Activated CD4-positive, alpha-beta T cell treated with anti-CD3 and anti-CD28 coated beads, Interleukin-2, amount 10 ng/mL, durations not matched to agents 7 days and 5 days (primary cell): ENCODE measurements at places on chromosomes 3 and 15. TPM values are rescaled to one million over a fixed set of nuclear protein-coding genes. Genes with fewer than 3 reads are reported as not detected.

GRCh38 chr15:80180986-80181385 is 28.2 kb downstream of the FAH start:
- DNase-seq: no peak

GRCh38 chr15:73265536-73266153 is 103.1 kb downstream of the HCN4 start:
- peak; percentile 54 for DNase-seq

- DNase-seq: no peak
Measured at GRCh38 chr3:37607604-37608003, 254.1 kb upstream of the CTDSPL start.

DNA sequence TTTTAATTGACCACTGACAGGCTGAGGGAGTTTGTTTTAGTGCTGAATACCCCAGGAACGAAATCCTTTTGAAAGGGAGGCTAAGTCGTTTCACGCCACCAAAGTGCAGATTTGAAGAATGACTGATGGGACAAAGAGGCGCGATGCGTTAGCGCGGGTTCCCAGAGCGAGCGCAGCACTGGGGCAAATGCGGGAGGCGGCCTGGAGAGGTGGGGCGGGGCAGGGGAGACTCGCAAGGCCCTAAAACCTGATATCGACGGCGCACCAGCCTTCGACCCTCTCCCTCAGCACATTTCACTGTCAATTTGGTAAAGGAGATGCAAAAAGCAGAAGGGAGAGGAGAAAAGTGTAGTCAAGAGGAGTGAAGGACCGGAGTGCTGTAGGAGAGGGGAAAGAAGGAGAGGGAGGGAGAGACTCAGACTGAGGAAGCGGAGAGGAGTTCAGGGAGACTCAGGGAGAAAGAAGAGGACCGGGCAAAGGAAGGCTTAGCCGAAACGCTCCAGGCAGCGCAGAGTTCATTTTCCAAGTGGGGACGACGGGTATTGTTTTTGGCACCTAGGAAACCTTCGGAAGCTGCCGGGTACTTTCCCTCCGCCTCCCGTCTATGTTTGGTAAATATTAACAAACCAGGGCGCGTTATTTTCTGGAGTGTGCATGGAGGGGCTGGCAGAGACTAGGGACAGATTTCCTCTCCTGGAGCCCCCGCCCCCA is 3.8 kb upstream of the FOXB1 start:
- DNase-seq: no peak

DNA sequence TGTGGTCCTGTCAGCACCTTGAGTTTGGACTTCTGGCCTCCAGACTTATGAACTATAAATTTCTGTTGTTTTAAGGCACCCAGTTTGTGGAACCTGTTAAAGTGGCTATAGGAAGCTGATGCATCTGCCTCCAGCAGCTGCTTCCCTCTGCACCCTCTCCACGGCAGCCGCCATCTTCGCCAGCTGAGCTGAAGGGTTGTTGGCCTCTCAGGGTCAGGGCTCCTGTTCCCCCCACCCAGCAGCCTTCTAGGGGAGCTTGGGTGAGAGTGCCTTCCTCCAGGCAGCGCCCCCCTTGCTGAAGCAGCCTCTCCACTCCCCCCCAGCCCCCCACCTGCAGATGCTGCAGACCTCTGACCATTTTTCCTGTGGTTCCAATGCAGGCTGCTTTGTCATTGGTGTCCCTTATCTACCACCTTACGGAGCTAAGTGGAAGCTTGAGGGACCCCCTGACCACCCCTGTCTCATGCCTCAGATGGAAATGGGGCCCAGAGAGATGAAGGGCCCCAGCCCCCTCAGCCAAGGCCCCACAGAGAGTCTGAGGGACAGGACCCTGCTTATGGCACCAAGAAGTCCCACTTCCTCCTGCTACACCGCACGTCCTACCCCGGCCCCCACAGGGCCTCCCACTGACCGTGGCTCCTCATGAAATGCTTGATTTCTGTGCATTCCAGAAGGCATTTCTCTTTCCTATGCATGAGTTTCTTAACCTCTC is 61.4 kb upstream of the TLE3 start:
- no peak for DNase-seq

DNA sequence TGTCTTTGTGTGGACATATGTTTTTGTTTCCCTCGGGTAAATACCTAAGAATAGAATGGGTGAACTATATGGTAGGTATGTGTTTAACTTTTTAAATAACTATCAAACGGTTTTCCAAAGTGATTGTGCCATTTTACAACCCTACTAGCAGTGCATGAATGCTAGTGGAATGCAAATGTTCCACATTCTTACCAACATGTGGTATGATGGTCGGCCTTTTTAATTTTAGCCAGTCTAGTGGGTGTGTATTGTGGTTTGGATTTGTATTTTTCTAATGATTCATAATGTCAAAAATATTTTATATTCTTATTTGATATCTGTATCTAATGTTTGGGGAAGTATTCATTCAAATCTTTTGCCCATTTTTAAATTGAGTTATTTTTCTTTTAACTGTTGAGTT is 68.2 kb upstream of the SMAD3 start:
- DNase-seq: no peak

DNA sequence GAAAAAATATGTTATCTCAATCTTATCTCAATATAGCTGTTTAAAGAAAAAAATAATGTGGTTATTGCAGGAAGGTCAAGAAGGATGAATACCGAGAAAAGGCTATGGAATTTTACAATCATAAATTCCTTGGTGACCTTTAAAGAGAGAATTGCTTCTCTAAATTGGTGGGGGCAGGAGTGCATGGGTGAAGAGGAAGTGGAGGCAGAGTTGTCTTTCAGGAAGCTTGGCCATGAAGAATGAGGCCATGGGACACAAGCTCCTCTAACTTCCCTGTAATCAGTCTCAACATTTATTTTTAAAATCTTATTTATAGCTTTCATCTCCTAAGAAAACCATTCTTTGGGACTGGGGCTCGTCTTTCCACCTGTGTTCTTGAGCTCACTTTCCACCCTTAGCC is 22.4 kb upstream of the ALDH1A2 start:
- no peak for DNase-seq

DNA sequence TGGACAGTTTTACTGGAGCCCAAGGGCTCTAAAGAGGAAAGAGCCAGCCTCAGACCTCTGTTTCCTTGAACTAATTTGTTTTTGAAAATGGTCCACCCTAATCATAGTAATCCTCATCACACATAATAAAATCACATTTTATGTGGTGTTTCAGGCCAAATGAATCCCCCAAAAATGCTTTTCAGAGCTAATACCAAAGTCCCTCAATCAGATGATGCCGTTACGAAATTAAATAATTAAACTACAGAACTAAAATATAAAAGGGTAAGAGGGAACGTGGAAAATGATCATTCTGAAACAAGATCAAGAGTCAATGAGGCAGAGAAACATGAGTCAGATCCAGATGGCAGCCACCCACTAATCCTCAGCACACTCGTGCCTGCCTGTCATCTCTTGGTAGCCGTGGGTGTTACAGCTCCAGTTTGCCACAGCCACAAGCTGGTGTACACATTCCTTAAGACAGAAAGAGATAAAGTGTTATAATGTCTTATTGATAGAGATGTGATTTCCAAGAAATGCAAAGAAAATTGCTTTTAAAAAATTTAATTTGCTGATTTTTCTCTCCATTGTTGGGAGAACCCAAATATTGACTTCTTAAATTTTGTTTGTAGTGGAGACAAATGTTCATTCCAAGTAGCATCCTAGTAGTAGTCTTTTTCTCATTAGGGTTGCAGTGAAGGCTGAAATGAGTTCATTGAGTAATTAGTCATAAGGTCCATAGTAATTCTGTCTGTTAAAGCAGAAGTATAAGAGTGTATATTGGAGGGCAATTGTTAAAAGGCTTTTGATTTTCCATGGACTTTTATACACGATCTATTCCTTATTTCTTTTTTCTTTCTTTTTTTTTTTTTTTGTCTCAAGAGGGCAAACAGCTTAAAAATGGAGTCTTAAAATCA is 104.2 kb downstream of the AGBL1 start:
- no peak for DNase-seq

DNA sequence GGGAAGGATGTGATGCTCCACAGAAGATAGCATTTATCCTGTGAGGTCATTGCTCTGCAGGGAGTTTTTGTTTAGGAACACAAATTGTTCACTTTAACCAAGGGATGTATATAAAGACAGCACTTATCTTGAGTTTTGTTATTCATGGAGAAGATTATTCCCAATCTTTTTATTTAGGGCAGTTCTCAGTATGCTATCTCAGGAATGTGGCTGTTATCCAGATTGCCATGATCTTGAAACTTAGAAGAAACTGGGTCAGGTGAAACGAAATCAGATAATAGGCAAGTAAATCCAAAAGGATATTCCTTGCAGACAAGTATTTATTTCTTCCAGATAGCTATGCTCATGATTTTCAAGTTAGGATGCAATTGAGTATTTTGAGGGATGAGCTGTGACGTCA is 19.3 kb upstream of the TMEM42 start:
- DNase-seq: no peak

DNA sequence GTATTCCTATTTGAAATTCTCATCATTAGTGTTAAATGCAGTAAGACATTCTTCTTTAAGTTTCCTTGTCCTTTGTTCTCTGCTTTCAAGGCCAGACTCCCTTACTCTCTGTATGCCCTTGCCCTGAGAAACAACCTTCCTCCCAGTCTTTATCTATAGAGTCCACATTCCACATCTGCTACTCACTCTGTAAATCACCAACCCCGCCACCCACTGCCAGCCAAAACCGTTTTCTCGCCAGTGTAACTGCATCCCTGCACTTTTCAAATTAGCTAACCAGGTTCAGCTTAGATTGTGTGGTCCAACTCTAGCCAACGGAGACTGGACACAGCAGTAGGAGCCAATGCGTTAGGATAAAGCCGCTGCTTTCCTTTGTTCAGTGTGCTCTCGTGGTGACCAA is 402.4 kb upstream of the PDZRN3 start:
- no peak for DNase-seq

DNA sequence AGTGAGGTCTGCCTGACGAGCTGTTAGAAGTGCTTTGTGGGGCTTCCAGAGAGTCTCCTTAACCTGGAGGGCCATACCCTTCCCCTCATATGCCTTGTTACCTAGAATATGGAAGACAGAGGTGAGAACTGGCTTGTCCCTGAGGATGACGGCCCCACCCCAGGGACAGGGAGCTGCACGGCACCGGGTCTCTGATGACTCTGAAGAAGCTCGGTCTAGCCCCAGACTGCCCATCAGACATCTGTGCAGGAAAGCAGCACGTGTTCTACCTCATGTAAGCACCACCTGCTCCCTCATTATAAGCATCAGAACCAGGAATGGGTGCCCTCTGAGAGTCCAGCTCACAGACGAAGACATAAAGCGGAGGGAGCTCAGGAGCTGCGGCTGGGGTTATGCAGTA is 18.0 kb downstream of the MYO5C start:
- DNase-seq: no peak

GRCh38 chr15:55613727-55614126 is 25.6 kb upstream of the PYGO1 start:
- DNase-seq: no peak

GRCh38 chr3:119944091-119944490 is 150.2 kb downstream of the GSK3B start:
- no peak for DNase-seq

GRCh38 chr3:58414538-58415197 is 19.0 kb downstream of the PDHB start:
- peak; percentile 75 for DNase-seq

- DNase-seq: no peak
Measured at GRCh38 chr3:14410503-14411165, 8.2 kb downstream of the SLC6A6 start.

DNA sequence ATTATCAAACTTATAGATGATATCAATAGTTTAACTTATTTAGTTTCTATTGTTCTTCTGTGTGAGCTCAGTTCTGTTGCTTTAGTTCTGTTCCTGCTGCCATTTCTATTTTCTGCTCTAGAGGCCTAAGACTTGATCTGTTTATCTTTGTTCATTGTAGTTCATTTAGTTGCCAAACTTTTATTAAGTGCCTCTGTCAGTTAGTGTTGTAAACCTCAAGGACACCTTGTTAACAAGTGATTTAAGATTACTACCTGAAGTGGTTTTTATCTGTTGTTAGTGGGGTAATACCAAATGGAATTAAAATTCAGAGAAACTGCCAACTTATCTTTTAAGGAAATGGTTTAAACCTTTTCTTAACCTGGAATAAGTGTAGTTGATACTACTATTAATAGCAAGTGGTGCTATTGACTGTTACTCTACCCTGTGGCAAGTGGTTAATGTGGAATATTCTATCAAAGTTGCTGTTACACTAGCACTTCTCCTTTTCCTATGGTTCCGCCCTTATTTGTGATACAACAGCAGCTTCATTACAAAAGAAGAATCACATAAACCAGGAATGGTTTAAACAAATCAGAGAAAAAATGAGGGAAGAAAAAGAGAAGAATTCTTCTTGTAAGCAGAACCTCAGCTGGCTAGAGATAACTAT is 500.6 kb upstream of the GOLIM4 start:
- no peak for DNase-seq

DNA sequence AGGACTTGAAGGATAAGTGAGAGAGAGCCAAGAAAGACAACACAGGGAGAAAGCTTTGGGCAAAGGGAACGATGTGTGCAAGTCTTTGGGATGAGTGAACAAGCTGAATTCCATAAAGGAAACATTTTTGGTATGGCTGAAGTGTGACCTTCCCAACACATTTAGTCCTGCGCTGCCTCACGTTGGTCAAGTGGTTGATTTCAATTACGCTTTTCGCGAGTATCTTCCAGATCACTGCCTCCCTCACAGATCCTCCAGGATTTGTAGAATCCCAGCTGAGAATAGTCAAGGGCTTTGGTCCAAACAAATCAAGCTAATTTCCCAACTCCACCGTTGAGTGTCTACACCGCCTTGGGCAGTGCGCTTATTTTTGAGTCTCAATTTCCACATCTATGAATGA is 338.4 kb upstream of the ADAMTS9 start:
- DNase-seq: no peak

DNA sequence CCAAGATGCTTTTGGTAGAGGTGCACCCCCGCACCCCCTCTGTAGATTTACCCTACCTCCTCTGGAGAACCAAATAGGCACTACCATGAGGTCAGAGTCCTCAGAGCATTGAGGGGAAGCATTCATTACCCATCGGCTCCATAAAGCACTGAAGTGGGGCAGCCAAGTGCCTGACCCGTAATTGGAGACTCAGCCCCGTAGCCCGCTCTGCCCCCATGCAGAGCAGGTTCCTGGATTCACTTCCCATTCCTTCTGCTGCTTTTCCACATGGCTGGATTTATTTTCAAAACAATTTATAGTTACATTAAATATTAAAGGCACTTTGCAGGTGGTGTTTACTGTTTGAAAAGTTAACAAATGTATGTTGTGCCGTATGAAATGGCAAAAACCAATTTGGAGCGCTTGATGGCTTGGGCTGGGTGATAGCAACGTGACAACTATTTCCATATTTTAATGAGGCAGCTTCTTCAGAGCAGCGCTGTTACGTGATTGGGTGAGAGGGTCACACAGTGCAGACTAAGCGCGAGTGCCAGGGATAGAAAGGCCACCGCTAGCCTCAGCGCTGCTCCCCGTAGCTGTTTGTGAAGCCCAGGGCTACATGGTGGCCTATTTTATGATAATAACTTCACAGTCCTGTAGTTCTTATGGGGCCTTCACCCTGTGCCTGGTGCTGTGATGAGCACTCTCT is 373.8 kb upstream of the PROK2 start:
- no peak for DNase-seq

- peak; percentile 34 for DNase-seq
Measured at GRCh38 chr15:90037961-90038631, 37.0 kb downstream of the ZNF710 start.

Gene DNAJA4
- 31.2 TPM for total RNA-seq

Gene ITPKA
- total RNA-seq: 0.35 TPM

Gene HMCES
- 45.5 TPM for total RNA-seq

Gene CFAP100
- total RNA-seq: not detected

Gene TRIM42
- total RNA-seq: not detected

Gene MAP2K5
- 26.3 TPM for total RNA-seq

Gene BFSP2
- 0.33 TPM for total RNA-seq

Gene TMEM42
- total RNA-seq: 13.0 TPM

Gene ACP3
- not detected for total RNA-seq

Gene ZNF80
- total RNA-seq: 0.10 TPM

Gene C3orf70
- total RNA-seq: 0.06 TPM

Gene SMCO1
- total RNA-seq: not detected

Gene UBE2Q2
- total RNA-seq: 40.3 TPM
